ENCODE measurements at places on chromosomes 7 and 10.

- DNase-seq = no peak
Measured at GRCh38 chr10:69343905-69344304, 65.6 kb downstream of the HK1 start.

GRCh38 chr10:129784891-129785290 is 179.2 kb downstream of the EBF3 start:
- DNase-seq = no peak

- no peak for DNase-seq
Measured at GRCh38 chr10:43628956-43629355, 19.7 kb downstream of the ZNF32 start.

DNA sequence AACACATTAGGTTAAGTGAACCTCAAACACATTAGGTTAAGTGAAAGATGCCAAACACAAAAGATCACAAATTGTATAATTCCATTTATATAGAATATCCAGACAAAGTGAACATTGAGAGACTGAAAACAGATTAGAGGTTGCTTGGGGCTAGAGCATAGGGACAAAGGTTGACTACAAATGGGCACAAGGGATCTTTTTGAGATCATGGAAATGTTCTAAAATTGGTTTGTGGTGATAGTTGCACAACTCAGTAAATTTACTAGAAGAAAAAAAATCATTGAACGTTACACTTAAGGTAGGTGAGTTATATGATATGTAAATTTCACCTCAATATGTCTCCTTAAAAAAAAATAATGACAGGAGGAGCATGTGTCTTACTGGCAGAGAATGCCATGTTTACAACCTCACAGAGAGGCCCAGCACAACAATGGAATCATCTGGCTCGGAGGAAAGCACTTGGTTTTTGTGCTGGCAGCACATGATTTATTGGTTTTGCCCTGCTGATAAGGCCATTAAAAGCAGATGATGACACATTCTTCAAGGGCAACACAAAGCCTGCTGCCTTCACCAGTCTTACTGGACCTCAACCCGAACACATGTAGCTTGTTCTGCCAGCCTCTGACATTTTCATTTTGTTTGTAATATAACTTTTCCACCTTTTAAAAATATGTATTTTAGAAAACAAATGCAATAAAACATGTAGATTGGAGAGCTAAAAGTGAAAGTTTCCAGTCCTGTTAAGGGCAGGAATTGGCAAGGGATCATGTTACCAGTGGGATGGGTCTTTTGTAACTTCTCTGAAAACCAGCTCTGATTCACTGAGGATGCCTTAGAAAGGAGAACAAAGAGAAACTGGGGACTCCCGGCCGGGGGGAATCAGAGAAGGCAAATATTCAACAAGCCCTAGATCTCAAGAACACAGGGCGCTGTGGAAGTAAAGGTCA is 11.9 kb upstream of the LMOD2 start:
- DNase-seq = peak; percentile 70

- DNase-seq = peak; percentile 21
Measured at GRCh38 chr7:90425376-90425775, 22.1 kb downstream of the CLDN12 start.

DNA sequence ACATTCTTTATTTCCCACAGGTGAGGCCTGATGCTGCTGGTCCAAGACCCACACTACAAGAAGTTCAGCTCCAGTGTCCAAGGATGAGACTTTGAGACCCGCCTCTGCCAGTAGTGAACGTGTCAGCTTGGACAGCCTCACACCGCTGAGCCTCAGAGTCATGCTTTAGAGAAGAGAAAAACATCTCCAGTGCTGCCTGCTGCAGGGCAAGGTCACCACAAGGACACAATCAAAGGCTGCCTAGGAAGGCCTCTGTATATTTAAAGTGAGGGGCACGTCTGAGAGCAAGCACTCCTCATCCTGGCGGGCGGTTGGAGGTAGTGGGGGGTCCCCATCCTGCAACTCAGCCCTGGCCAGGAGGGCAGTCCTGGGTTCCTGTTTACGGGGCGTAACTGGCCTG is 19.3 kb downstream of the FGFR2 start:
- DNase-seq = no peak

DNA sequence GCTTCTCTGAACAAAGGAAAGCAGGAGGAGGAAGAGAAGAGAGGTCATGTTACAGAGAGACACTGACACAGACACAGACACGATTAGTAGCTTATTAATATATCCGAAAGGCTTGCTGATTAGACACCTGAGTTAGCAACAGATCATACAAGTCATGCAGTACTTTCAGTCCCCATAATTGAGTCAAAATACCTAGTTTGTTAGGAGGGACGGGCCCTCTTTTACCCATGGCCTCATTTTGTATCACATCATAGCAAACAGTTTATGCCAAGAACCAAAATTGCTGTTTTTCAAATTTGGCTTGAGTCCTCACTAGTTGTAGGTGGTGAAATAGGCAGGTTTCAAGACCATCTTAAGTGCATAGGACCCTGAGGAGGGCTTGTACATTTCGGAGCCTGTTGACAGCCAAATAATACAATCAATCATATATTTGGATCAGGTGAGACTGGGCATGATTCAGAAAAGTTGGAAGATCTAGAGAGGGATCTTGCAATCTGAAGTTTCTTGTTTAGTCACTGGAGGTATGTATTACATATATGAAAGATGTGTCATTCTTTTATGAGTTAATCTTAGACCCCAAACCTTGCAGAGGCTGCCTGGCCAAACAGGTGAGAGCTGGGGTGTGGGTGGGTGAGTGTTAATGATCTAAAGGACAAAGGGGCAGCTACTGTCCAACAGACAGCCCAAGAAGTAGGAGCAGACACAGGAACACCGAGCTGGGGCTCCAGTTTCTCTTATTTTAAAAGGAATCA is 65.4 kb downstream of the PRPF18 start:
- no peak for DNase-seq

GRCh38 chr10:99233000-99233688 is 2.5 kb downstream of the HPSE2 start:
- no peak for DNase-seq

- DNase-seq = no peak
Measured at GRCh38 chr7:135919071-135919841, 57.9 kb downstream of the MTPN start.

GRCh38 chr10:114822444-114823076 is 980 bp downstream of the FHIP2A start:
- DNase-seq = peak; percentile 74

DNA sequence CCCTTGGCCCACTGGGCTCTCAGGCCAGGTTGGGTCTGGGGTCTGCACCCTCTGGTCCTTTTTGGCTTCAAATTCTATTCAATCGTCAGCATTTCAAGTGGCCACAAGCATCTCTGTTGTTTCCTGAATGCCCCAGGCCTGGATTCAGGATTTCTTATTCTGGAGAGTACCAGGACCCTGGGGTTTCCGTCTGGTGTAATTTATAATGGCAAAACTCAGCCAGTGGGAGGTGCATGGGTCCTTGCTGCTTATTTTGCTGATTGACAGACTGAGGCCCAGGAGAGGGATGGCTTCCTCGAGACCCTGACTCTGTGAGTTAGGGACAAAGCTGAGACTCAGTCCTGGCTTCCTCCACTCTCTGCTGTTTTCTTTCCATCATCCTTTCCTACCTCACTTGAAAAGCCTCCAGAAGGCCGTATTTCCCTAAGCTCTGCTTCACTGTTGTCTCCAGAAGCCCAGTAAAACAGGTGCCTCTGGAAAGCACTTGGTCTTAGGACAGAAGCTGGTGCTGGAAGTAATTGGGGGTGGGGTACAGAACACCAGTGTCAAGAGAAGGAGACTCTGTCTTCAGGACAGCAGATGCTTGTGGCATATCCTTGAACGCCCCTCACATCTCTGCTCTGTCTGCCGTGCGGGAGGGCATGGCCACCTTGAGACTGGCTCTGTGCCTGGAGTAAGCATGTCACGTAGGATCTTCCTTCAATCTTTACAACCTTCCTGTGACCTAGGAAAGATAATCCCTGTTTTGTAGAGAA is 39.4 kb upstream of the SH2D4B start:
- no peak for DNase-seq

DNA sequence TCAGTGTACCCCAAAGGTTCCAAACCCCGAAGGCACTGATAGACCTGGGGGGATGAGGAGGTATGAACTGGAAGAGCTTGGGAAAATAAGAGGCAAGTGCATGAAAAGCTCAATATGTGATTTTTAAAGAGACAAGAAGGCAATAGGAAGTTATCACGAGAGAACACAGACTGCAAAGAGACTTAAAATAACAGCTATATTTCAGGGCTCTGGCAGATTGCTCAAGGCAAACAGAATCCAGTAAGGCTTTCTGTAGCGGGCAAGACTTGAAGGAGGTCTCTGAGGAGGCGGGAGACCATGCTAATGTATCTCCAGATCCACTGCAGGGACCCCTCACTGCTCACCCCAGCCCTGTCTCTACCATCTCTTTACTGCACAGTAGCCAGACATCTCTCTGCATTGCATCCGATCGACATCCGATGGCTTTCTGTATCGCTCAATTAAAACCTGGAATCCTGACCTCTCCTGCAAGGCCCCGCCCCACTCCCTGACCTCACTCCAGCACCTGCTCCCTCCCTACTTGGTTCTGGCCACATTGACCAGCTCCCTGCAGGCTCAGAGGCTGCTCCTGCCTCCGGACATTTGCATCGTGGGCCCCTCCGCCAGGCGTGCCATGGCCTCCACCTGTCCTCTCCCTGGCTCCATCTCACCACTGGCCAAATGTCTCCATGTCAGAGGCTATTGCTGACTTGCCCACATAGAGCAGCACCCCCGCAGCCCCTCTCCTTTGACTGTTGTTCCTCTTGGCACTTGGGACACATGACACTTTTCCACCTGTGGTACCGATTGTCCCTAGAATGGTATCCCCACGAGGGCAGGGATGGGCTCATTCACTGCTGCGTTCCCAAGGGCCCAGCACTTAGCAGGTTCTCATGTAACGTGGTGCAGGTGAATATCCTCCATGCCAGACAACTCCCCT is 118.0 kb downstream of the PRKAG2 start:
- no peak for DNase-seq

DNA sequence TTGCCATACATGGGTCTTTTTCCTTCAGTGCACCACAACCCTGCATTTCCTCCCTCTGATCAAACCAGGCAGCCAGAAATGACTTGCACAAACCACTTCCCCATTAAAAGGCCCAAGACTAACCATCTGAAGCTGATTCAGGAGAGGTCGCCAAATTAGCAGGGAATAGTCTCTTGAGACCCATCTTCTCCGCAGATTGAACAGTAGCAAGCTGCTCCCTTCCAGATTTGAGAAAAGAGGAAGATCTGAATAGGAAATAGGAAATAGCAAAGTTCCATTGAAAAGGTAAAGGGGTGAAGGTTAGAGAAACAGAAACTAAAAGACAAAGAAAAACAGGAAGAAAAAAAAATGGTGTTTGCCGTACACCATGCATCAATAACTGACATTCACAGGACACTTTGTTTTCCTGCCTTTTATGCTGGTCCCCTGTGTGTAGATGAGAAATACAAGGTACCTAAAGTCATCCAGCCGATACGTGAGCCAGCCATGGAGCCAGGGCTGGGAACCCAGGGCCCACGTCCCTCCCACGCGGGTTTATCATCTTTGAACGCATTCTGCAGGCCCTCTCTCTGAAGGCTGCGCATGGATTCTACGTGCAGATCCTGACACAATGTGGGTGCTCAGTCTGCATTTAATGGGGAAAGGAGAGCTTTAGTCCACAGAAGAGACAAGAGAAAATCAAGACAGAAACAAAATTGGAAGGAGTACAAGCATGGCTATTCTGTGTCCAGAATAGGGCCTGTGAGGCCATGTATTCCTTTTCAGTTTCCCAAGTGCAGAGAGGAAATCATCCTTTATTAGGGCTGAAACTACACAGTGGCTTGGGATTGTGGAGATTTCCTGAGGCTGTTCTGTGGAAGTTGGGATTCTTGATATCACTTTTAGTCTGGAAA is 268.4 kb upstream of the NPVF start:
- no peak for DNase-seq

GRCh38 chr7:141012044-141012685 is 2.6 kb downstream of the MRPS33 start:
- peak; percentile 62 for DNase-seq

DNA sequence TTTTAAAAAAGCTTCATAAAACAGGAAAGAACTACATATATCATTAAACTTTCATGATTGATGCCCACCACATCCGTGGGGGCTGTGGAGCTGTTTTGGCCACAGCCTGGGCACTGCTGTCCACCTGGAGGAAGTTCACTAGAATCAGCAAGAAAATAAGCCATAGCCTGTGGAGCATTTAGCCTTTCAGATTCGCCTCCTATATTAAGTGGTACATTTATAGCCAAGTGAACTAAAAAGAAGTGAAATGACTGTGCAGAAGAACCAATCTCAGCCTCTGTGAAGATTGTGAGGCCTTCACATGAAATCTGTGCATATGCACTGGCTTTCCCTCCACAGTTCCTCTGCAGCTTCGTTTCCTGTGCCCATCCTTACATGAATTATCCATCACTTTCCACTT is 23.5 kb downstream of the WNT16 start:
- DNase-seq = no peak

GRCh38 chr7:47763063-47763974 is 181.4 kb upstream of the TNS3 start:
- peak; percentile 96 for DNase-seq

- DNase-seq = no peak
Measured at GRCh38 chr7:1950066-1950451, 280.0 kb downstream of the ELFN1 start.

GRCh38 chr10:97037365-97038361 is 148.1 kb downstream of the SLIT1 start:
- DNase-seq = peak; percentile 71

GRCh38 chr7:132580717-132581285 is 4.5 kb upstream of the PLXNA4 start:
- peak; percentile 64 for DNase-seq

- peak; percentile 97 for DNase-seq
Measured at GRCh38 chr10:38094158-38094926, at the start of gene ZNF37A. Gene ZNF37A, plus strand, starts transcription at chr10:38094337. Its CDS starts 2,281 bp downstream, at chr10:38096618.

DNA sequence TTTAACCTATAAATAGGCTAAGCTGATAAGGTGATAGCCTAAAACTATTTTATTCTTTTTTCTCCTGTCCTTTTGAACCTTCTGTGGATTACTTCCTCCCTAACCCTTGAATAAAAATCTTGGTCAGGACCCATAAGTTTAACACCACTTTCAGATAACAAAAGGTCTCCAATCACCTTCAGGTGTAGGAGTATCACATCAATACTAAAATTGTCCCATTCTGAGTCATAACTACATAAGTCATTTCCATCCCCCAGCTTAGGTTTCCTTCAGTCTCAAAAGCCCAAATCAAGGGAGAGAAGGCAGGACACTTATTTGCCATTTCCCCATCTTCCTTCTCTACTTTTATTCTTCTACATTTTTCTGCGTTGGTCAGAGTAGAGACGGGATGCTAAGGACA is 56.9 kb upstream of the WNT16 start:
- no peak for DNase-seq

- no peak for DNase-seq
Measured at GRCh38 chr10:80512031-80512526, 25.6 kb upstream of the SH2D4B start.

All from IMR-90 (cell line).